ENCODE measurements at places on chromosomes 7 and 10.
A peak's percentile ranks its signal among the peaks of the same experiment; 100 is the strongest.

DNA sequence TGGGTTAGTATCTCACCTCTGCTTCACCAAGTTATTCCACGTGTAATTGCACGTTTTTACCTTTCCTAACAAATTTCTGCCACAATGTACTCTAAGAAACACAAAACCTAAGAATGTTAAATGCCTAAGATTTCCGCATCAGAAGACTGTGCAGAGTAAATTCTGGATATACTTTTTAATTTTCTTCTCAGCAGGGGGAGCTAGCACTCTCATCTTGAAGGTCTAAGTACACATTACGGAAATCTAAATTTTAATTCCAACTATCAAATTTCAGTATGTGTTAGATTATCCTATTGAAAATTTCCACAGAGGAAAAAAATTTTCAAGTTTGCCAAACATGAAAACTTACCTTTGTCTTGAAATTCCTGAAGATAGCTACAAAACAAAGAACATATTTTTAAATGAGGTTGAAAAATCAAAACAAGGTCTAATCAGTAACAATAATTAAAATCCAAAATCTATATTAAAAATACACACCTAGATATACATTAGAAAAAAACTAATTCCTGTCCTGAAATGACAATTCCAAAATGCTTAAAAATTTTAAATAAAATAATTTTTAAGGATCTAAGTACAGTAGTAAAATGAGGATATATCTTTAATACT is 10.5 kb downstream of the SKAP2 start:
- DNase-seq: no peak

- peak; percentile 90 for DNase-seq
Measured at GRCh38 chr10:92387289-92387940, 96.4 kb downstream of the MARCHF5 start.

DNA sequence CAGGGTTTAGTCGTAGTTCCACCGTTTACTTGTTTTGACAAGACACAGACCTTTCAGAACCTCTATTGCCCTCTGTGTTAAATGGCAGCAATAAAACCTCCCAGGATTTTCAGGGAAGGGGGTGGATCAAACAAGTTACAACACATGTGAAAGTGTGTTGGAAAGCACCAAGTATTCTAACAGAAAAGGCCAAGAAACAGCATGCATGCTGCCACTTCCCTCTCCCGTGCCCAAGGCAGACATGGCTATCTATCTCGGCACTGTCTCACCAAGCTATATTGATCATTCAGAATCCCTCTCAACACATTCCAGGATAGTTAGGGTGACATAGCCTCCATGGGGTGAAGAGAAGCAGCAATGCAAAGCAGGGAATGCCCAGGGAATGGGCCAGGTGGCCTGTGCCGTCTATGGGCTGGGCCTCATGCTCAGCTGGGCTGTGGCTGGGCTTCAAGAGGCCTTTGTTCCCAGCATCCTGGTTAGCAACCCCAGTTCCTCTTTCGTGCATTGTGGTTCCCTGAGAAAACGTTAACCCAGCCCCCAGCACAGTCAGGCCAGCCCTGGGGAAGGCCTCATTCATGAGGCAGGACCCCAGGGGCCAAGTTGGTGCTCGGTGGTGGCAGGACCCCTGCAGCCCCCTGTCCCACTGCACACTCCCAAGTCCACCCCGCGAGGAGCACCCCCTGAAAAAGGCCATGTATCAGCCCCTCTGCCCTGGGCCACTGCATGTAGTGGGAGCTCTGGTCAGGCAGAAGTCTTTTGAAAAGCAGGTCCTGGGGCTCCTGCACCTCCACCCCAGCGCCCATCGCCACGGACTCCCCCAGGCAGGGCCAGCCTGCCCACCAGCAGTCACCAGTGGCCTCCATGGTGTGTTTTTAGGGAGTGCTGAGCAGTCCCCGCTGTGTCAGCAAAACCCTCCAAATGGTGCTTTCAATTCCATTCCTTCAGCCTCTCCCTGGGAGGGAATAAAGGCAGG is 25.5 kb downstream of the VSIR start:
- no peak for DNase-seq

DNA sequence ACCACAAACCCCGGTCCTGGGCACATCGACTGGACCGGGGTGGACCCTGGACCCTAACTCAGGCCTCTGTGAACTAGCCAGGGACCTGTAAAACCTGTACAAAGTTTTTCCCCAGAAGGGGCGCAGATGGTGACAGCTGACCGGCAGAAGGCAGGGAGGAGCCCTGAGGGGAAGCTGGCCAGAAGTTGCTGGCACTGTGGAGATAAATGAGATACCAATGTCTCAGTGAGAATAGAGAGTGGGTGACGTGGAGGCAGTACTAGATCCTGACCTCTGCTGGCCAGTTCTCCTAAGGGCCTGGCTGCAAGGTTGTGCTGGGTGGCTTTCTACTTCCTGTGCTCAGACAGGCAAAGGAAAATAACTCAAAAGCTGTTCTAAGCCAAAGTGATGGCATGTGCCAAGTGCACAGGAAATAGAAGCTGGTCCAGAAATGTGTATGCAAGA is 10.6 kb upstream of the TSPAN14 start:
- DNase-seq: peak; percentile 82

DNA sequence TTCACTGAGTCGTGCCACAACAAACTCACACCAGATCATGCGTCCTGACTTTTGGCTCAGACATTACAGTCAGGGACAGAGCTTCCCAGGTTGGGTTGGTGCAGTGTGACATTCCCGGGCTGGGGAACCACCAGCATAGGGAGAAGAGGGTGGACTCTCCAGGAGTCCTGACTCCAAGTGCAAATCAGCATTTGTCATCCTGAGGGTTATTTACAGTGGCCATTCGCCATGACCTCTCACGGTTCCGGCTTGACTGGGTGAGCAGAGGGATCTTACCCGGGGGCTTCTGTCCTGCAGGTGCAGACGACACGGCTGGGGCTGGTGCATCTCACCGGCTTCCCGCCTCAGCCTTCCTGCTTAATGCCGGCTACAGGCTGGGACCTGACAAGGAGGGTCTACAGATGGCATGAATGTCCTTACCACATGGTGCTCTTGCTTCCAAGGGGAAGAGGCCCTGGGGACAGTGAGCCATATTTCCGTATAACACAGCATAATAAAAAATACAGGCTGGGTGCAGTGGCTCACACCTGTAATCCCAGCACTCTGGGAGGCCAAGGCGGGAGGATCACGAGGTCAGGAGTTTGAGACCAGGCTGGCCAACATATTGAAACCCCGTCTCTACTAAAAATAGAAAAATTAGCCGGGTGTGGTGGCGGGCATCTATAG is 12.5 kb upstream of the INTS1 start:
- DNase-seq: no peak

- DNase-seq: no peak
Measured at GRCh38 chr7:108310351-108310750, 145.9 kb downstream of the NRCAM start.

GRCh38 chr7:36487756-36488336 is 98.2 kb downstream of the ANLN start:
- peak; percentile 79 for DNase-seq

- DNase-seq: no peak
Measured at GRCh38 chr10:120562956-120563355, 105.9 kb downstream of the PLPP4 start.

DNA sequence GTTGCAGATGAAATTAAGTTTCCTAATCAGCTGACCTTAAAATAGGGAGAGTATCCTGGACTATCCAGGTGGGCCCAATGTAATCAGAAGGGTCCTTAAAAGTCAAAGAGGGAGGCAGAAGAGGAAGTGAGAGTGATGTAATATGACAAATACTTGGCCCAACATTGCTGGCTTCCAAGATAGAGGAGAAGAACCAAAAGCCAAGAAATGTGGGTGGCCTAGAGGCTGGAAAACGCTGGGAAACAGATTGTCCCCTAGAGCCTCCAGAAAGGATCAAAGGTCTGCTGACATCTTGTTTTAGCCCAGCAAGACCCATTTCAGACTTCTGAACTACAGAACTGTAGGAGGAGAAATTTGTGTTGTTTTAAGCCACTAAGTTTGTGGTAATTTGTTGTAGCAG is 79.7 kb upstream of the NOBOX start:
- no peak for DNase-seq

- no peak for DNase-seq
Measured at GRCh38 chr7:16581286-16581685, 54.7 kb downstream of the LRRC72 start.

DNA sequence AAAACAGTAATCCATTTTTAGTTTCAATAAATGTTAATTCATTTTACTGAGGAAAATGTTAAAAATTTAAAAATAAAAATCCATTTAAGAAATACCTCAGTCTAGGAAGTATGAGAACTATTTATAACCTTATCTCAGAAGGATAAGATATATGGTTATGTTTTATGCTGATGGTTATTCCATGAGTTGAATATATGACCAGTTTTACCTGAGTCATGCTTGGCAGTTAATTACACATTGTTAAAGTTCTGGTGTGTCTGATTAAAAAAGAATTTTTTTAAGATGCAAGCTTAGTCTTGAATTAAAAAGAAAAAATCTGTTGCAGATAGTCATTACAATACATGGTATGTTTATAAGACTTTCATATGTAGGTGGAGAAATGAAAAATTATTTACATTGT is 191.7 kb downstream of the ARL4A start:
- no peak for DNase-seq

DNA sequence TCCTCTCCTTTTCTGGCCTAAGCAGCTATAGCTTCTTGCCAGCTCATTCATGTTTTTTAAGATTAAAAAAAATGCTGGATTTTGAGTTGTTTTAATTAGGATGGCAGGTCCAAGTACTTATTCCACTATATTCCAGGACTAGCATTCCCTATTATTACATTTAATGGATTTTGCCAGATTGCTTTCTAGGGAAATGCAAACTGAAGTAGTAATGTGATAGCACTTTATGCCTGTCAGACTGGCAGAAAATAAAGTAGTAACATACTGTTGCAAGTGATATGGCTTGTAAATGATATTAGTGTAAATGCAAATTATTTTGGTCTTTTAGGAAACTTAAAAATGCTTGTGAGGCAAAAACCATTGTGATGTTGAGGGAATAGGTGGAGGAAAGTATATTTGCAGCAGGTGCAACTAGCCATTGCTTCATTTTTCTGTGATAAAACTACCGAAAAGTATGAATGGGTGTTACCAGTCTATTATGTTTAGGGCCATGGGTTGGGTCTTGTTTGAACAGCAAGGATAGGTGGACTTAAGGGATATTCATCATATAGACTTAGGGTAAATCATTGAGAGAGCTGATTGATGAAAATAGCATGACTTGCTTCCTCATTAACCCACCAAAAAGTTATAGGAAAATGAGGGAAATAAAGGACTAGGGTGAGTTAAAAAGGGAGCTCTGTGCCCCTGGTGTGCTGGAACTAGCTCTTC is 19.9 kb downstream of the ZNRF2 start:
- DNase-seq: no peak

DNA sequence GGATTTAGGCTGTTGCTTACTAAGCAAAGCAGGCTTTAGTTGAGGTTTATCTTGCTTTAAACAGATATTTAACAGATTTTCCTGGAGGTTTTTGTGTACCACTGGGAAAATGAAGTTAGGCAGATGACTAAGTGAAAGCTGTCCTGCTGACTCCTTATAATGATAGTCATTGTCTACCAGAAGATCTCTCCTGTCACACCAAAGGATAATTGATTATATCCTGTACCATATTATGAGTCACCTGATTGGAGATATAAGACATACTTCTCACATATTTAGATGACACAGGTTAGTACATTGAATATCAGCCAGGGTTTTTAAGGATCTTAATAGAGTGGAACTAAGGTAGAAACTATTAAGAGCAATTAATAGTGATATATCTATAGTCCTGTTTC is 68.4 kb downstream of the PTEN start:
- DNase-seq: no peak

DNA sequence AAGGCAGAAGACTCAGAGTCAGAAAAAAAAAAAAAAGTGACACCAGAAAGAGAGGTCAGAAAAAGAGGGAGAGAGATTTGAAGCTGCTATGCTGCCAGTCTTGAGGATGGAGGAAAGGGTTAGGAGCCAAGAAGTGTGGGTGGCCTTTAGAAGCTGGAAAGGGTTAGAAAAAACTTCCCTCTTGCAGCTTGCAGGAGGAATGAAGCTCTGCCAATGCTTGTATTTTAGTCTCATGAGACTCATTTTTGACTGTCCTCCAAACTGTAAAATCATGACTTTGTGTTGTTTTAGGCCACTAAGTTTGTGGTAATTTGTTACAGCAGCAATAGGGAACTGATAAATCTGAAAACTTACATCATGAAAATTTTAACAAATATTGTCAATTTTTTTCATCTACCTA is 127.7 kb upstream of the NOBOX start:
- no peak for DNase-seq

DNA sequence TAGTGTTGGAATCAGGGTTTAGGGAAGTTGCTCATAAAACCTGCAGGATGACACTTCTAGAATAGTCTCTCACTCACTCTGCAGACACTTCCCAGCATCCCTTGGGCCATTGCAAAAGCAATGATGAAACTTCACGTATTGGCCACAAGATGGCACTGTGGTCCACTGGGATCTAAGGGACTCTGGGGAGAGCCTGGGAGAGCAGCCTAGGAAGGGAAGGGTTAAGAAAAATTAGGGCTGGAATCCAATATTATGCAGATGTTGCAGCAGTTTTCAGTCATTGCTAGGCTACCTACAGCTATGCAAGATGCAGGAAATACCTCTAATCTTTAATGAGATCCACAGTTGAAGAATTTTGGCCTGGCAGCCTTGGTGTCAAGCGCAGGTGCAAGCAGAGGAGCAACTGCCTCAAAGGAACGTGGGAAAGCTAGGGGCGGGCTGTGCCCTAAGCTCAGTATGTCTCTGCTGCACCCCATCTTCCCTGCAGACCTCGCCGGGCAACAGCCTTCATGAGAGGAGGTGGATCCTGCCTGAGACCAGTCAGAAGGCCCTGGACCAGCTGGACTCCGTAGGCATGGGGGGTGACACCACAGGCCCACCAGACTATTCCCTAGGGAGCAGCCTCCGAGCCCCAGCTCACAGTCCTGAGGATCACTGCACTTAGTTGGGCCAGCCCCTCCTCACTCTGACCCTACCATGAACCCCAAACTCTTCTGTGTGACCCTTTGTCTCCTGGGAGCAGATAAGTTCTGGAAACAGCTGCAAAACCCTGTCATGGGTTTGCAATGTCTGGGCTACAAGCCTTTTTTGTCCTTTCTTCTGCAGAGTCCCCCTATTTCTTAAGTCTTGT is 127.9 kb upstream of the PRSS58 start:
- peak; percentile 78 for DNase-seq

GRCh38 chr10:126854726-126855495 is 50.3 kb upstream of the DOCK1 start:
- no peak for DNase-seq

DNA sequence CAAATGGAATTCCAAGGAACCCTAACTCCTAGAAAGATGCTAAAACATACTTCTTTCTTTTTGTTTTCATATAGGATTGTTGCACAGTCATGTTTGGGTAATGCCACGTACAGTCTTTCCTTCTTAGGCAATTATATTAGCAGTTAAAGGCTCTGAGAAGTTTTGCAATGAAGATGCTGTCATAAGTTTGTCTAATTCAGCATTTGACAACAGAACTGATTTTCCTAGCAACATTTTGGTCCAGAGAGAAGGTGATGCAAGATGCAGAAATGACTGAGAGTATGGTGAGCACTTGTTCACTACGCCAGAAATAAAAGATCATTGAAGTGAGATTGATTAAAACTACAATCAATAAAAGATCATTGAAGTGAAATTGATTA is 184.0 kb upstream of the PLXNA4 start:
- DNase-seq: no peak

Measured in SJCRH30 (cell line).